ENCODE measurements at places on chromosomes 1 and 21.

DNA sequence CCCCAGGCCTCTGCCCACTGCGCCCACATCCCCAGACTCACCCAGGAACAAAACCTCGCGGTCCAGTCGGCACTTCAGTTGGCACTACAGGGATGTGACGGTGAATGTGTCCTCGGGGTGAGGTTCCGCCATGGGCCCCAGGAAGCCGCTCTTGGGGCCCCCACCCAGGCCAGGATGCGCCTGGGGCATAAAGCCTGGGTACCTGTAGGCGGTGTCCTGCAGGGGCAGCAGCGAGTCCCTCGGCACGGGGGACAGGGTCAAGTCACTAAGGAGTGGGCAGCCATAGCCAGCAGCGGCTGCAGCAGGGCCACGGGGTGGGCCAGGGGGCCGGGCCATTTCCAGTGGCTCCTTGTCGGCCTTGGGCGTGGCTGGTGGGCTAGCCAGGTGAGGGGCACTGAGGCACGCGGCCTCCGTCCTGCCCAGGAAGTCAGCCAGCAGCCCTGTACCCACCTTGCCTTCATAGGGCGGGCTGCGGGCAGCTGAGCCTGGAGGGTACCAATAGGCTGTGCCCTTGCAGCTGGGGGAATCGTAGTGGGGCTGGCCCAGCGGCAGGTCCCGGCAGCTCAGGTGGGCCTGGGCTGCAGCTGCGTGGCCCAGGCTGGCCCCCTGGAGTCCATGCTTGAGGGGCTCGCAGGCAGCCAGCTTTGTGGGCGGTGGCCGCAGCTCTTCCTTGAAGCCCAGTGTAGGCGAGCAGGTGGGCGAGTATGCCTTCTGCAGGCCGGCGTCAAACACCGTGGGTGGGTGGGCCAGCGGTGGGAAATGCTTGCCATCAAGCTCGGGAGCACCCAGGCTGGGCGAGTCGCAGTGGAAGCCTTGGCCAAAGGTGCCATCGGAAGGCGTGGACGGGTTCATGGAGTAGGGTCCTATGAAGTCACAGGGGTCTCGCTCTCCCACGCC lies 56.5 kb downstream of the AHDC1 start:
- DNase-seq = no peak

- no peak for DNase-seq
Observed at GRCh38 chr1:169081503-169082123, 24.9 kb upstream of the ATP1B1 start.

DNA sequence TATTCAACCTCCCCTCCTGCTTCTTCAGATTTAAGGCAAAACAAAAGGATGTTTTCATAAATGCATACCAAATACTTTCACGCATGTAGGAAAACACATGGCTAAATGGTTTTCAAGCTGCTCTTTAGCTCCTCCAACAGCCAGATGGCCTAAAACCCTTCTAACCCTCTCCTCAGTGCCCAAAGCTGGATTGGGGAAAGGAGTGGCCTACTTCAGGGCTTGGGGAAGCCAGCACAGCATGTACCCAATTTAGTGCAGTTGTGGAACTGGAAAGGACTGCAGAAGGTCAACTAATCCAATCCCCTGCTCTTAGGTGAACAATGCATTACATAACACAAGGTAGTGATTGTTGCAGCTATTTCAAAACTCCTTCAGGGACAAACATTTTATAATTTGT lies 9.3 kb downstream of the F5 start:
- no peak for DNase-seq

DNA sequence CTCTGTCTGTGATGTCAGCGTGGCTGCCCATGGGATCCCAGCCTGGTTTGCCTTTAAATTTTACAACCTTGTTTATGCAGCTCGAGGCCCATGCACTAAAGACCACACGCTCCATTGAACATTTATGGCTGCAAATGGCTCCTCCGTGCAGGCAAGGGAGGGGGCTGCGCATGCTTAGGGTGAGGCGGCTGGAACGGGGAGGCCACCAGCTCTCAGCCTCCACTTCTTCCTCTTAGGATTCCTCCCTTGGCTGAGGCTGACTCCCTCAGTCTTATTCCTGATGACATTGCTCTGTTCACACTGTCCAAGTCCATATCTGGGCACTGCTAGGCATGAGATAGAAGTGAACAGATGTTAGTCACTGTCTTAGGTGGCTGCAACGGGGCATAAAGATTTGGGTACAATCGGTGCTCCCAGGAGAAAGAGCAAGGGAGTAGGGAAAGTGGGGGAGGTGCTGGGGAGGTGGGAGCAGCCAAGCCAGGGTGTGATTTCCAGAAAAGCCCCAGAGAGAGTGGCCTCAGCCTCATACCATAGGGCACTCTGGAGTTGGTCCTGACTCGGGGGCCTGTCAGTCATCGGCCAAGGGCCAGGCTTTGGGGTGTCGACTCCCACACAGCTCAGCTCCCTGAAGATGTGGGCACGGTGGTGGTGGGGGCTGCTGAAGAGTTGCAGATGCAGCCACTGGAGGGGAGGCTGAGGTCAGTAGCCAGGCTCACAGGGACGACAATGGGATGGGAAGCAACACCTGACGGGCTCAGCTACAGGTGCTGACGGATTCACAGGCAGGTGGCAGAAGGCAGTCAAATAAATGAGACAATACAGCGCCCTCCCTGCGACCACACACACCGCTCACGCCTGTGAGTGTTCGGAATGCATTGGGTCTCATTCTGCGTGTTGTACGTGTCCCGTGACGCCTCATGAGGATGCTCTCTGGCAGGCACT lies 37.3 kb upstream of the ACTL8 start:
- no peak for DNase-seq

- peak; percentile 58 for DNase-seq
Observed at GRCh38 chr21:29299046-29299915, 559 bp downstream of the BACH1 start.

DNA sequence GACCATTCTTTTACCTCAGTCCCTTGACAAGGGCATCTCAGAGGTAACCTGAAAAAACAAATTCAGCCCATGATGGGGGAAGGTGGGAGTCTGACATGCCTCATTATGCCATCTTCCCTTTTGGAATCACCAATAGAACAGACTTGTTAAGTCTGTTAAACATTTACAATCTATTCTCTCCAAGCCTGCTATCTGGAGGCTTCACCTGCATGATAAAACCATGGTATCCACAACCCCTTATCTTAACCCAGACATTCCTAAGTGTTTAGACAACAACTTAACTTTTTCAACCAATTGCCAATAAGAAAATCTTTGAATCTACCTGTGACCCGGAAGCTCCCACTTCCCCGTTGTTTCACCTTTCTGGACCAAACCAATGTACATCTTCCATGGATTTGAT lies 233.0 kb upstream of the CACYBP start:
- DNase-seq = no peak

GRCh38 chr1:221069178-221069903 lies 190.1 kb downstream of the HLX start:
- DNase-seq = no peak

DNA sequence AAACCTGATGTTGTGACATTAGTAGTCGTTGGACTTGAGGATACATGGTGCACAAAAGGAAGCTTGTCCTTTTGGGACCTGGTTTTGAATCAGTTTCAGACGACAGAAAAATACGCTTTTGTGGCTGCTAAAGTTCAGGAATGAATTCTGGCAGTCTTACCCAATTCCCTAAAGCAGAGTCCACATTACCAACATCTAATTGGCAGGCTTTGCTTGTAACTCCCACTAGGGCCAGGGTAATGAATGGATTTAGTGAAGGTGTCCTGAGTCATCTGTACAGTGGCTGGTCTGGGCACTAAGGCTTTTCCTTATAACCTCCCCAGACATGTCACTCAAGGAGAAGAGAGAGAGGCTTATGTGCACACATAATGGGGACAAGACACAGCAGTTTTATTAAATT lies 66.2 kb upstream of the RNPC3 start:
- no peak for DNase-seq

GRCh38 chr1:63624911-63625310 lies 31.7 kb downstream of the PGM1 start:
- peak; percentile 31 for DNase-seq

DNA sequence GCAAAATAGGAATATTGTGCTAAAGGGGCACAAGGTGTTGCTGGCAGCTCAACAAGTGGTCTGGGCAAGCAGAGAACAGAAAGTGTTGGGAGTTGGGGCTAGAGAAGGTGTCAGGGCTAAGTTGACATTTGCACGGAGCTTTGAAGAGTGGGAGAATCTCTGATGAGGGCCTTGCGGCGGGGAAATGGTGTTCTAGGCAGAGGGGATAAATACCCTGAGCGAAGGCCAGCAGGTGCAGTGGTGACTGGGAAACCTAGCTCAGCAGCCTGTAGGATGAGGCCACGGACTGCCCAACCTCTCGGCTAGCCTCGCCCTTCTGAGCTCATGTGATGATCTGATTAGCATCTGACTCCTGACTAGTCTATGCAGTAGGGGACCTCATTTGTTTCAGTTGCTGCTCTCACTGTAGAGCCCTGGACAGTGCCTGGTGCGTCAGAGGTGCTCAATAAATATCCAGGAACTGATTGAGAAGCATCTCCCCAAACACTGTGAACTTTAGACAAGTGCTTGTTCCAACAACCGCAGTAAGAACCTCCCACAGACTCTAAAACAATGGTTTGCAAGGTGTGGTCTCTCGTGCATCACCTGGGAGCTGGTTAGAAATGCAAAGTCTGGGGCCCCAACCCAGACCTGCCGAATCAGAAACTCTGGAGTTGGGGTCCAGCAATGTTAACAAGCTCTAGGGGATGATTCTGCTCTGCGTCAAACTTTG lies 1.0 kb upstream of the FOXO6 start:
- DNase-seq = no peak

GRCh38 chr1:85244271-85245061 lies 15.0 kb downstream of the C1orf52 start:
- peak; percentile 98 for DNase-seq

DNA sequence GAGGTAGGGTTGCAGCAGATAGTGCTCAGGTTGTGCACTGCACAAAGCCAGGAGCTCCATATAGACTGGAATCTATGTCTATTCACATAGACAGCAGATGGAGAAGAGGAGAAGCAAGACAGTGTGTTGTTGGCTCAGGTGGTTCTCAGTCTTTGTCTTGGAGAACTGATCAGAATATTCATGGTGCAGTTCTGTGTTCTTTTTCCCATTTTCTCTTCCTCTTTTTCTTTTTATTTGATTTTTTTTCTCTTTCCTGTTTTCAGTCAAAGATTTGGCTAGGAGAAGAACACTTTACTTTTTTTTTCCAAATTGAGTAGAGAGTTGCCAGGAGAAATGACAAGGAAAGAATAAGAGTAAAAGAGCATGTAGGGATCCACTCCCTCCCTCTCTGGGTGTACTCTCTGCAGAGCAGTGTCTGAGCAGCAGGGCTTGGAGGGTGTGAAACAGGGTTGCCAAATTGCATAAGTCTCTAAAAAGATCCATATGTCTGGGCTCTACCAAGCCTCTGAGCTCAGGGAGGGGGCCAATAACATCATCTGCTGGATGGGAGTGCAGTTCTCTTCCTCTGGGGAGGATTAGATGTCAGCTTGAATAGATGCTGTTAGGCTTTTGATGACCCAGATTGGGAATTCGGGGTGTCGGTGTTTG lies 8.7 kb upstream of the CD34 start:
- DNase-seq = no peak

DNA sequence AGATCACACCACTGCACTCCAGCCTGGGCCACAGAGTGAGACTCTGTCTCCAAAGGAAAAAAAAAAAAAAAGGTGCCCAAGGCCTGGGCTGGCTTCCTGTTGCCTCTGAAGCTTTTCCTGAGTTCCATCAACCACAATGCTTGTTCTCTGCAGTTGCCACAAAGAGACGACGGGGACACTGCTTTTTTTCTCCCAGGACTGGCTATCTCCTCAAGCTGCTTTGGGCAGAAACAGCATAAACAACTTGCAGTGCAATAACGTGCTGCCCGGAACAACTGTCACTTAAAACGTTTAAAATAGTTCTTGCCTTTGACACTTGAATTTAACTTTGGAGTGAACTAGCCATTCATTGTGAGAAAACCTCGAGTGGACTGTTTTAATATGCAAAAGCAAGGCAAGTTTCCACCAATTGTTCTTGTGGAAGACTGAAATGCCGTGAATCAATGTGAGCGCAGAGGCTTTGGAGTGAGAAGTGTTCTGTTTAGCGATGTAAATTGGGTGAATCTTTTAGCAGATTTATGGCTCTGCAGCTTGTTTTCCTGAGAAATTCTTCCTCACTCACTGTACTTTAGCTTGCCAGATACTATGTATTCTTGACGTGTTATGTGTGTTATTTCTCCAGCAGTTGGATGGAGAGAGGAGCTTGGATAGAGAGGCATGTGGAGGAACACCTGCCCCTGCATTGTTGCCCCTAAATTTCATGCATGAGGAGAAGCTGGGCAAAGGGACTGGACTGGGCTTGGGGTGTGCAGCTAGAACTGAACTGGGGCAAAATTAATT lies 188.1 kb upstream of the KIAA0040 start:
- no peak for DNase-seq

GRCh38 chr21:36544545-36544944 lies 64.6 kb upstream of the CLDN14 start:
- DNase-seq = no peak

- DNase-seq = no peak
Observed at GRCh38 chr1:17963513-17963912, 144.1 kb upstream of the IGSF21 start.

- no peak for DNase-seq
Observed at GRCh38 chr1:53591924-53592323, 132.7 kb downstream of the DMRTB1 start.

DNA sequence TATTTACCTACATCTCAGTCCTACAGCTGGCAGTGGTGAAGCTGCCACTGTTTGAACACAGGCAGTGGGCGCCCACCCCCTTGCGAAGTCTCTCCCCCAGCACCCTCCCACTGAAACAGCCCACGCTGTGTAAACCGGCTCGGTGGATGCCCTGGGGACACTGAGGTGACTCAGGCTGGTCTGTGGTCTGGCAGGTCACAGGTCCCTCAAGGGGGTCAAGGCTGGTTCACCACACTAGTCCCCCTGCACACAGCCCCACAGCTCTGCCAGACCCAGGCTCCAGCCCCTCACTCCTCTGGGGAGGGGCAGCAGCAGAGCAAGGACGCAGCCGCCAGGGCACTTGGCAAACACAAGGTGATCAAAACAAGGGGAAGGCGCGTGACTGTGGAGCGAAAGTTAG lies 7.6 kb downstream of the CHD5 start:
- DNase-seq = no peak

GRCh38 chr1:84677415-84678099 lies 12.7 kb downstream of the SSX2IP start:
- no peak for DNase-seq

DNA sequence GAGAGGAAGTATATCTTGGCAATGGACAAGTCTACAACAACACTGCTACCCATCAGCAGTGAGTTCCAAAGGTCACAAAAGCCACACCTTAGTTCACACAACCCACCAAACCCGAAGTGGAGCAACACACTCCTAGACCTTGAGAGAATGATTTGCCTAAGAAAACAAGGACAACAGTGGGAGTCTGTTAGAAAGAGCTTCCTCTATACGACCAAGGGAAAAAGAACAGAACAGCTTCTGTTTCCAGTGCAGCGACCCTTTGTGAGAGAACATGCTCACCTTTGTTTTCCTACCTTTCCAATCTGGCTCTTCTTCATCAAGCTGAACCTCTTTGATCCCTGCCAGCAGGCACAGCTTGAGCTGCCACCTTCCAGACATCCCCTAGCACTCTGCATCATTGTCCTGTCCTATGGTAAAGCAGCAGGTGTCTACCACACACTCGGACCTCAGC lies 56.7 kb upstream of the PALMD start:
- no peak for DNase-seq

GRCh38 chr1:77349275-77349674 lies 67.5 kb downstream of the AK5 start:
- no peak for DNase-seq

- DNase-seq = peak; percentile 97
Observed at GRCh38 chr1:116286541-116286971, 86.5 kb upstream of the ATP1A1 start.

- no peak for DNase-seq
Observed at GRCh38 chr1:94272388-94272787, 35.0 kb upstream of the ARHGAP29 start.

Data from fibroblast of villous mesenchyme (primary cell).